ENCODE measurements at places on chromosomes 3 and 15.

DNA sequence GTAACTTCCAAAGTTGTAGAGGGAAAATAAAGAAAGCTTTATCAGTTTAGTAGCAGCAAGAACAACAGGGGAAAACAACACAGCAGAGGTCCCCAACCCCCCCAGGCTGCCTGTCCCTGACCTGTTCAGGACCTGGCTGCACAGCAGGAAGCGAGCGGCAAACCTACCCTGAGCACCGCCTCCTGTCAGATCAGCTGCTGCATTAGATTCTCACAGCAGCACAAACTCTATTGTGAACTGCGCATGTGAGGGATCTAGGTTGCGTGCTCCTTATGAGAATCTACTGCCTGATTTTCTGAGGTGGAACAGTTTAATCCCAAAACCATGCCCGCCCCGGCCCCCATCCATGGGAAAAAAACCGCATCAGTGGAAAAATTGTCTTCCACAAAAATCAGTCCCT lies 40.3 kb downstream of the USP50 start:
- DNase-seq: no peak

DNA sequence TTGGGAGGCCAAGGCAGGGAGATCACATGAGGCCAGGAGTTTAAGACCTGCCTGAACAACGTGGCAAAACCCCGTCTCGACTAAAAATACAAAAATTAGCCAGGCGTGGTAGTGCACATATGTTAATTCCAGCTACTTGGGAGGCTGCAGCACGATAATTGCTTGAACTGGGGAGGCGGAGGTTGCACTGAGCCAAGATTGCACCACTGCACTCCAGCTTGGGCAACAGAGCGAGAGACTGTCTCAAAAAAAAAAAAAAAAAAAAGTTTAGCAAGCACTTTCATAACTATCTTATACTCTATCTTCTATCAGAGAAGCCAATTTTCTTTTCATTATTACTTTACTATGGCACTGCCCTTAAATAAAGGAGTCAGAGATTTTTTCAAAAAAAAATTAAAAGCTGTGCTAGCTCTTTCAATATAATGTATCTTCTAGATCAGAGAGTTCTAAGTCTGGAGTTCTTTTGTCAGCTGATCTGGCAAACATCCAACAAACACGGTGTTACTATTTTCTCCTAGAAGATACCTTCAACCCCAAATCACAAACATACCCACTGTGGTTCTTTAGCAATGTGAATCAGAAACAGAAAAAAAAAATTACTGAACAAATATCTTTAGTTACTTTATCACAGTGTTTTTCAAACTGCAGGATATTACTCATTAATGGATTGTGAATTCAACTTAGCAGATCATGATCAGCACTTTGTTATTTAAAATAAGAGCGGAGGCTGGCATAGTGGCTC lies 3.0 kb downstream of the ZNF770 start:
- no peak for DNase-seq

DNA sequence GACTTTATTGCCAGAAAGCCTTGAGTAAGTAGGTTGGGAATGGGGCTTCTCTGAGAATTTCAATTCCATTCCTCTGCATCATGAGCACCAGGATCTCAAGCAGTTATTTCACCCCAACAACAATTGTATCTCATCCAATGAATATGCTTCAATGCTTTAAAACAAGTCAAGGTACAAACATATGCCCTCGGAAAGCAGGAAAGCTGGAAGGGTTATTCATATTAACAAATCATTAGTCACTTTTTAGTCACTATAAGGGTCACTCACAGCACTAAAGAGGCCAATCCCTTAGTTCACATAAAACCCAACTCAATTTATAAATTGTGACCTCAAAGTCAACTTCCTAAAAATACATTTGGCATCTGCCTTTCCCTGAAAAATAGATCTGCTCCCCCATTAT lies 16.2 kb downstream of the MB21D2 start:
- DNase-seq: no peak

GRCh38 chr3:123559040-123559861 lies 25.6 kb downstream of the HACD2 start:
- DNase-seq: no peak

GRCh38 chr3:105473521-105474223 lies 107.0 kb downstream of the ALCAM start:
- no peak for DNase-seq

DNA sequence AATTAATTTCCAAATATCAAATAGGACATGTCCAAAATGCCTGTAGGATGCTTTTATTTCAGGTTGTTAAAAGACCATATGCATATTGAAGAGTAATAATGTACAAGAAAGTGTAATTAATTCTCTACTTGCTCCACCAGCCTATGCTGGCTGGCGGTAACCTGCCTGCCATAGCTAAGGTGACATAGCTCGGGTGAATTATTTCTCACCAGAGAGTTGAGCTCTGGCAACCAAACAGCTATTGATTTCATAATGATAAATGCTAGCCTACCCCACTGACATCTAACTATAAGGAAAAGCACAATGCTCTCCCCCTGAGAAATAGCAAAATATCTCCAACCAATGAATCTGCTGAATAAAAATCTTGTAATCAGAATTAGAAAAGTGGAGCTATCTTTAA lies 48.9 kb downstream of the GADL1 start:
- DNase-seq: no peak

- DNase-seq: no peak
Observed at GRCh38 chr15:38070778-38071177, 136.3 kb downstream of the TMCO5A start.

DNA sequence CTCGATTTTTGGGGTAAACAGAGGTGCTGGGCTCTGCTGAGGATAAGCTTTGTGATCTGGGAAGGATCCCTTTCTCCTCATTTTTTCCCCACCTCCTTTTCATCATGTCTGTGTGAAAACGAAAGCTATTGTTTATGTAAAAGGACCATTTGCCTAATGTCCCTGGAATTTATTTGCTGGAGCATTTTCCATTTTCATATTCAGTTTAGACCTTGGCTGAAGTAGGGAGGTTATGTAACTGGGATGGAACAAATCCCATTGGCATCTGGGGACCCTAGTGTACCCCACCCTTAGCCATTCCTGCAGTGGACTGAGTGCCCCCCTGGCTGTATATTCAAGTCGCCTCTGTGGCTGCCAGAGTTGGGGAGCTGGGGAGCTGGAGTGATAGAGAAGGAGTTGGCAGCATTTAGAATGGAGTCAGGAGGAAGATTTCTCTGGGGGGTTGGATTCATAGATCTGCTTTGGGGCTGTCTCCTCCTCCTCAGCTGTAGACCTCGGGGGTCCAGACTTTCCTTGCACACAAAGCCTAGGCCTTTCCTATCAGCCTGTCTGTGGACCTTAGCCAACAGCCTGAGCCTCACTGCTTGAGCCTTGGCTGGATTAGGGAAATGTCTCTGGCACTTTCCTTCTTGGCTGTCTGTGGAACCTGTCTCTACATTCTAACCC lies 270.4 kb upstream of the CTDSPL start:
- DNase-seq: no peak

DNA sequence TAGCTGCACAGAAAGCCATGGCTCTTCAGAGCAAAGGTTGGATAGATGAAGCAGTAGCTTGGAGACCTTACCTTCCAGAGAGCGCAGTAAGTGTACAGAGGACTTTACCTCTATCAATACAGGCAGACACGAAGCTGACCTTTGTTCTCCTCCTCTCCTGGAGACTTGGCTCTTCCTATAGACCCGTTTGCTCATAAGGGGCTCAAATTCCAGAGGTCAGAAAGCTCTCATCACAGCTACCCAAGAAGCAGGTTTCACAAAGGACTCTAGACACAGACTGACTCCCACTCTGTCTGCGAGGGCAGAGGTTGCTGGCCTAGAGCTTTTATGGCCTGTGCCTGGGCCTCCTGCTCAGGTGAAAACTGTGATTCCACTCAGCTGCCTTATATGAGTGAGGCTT lies 35.4 kb upstream of the TOPAZ1 start:
- no peak for DNase-seq

DNA sequence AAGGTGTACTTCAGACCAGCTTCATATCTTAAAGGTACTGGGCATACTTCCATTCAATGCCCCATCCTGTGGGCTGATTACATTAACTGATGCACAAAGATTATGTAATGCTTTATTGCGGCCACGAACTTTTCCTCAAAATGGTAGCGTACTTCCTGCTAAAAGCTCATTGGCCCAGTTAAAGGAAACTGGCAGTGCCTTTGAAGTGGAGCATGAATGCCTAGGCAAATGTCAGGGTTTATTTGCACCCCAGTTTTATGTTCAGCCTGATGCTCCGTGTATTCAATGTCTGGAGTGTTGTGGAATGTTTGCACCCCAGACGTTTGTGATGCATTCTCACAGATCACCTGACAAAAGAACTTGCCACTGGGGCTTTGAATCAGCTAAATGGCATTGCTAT lies 3.4 kb downstream of the SKIL start:
- DNase-seq: no peak

GRCh38 chr3:73592154-73593144 lies 32.3 kb downstream of the PDZRN3 start:
- DNase-seq: no peak

DNA sequence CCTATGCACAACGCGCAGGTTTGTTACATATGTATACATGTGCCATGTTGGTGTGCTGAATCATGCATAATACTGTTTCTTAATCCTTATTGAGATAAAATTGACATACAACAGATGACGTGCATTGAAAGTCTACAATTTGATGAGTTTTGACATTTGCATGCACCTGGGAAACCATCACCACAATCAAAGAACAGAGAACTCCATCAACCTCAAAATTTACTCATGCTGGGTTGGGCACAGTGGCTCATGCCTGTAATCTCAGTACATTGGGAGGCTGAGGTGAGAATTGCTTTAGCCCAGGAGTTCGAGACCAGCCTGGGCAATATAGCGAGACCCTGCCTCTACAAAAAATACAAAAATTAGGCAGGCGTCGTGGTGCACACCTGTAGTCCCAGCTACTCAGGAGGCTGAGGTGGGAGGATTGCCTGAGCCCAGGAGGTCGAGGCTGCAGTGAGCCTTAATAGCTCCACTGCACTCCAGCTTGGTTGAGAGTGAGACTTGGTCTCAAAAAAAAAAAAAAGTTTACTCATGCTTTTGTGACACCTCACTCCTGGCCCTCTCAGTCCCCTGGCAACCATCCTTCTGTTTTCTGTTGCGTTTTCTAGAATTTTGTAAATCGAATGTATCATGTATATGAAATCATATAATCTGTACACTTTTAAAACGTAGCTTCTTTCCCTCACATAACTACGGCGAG lies 56.6 kb downstream of the BHLHE40 start:
- DNase-seq: no peak

DNA sequence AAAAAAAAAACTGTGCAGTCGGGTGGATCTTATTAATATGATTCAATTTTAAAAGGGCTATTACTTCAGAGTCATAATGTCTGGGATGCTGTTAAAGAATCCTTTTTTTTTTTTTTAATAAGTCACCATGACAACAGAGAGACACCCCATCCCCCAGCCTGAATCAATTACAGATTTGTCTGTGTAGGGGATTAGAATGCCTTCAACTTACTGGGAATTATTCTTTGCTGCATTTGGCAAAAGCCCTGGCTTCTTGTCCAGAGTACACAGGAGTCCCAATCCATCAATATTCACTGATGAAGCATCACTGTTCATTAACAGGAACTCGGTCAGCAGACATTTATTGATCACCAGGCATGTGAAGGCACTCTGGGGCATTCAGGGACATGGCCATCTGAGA lies 12.7 kb upstream of the PXYLP1 start:
- no peak for DNase-seq

GRCh38 chr3:126119976-126120375 lies 36.1 kb upstream of the SLC41A3 start:
- no peak for DNase-seq

DNA sequence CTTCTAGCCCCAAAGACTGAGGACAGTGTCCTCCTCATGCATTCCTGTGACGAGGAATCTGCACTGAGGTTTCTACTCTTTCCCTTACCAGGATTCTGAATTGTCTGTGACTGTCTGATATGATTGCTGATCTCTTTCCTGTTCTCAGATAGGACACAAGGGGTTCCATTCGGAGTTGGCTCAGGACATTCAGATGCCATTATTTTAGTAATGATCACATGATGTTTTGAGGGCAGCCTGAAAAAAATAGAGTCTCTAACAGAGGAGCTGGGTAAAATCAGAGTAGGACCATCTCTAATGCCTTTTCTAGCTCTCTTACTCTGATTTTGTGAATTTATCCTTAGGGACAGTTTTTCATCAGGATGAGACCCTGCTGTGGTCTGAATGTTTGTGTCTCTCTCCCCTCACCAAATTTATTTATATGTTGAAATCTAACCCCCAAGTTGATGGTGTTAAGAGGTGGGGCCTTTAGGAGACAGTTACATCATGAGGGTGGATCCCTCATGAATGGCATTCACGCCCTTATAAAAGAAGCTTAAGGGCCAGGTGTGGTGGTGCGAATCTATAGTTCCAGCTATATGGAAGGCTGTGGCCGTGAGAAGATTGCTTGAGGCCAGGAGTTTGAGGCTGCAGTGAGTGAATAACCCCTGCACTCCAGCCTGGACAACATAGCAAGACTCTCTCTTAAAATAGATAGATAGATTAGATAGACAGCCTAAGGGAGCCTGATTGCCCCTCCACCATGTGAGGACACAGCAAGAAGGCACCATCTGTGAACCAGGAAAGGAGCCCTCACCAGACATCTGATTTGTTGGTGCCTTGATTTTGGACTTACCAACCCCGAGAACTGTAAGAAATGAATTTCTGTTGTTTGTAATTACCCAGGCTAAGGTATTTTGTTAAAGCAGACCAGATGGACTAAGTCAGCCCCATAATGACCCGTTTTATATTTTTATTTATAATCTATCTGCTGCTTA lies 24.4 kb downstream of the FNDC3B start:
- no peak for DNase-seq

GRCh38 chr3:26624209-26624765 lies 1.7 kb downstream of the LRRC3B start:
- DNase-seq: no peak

GRCh38 chr15:44620081-44620480 lies 43.4 kb downstream of the SPG11 start:
- DNase-seq: no peak

DNA sequence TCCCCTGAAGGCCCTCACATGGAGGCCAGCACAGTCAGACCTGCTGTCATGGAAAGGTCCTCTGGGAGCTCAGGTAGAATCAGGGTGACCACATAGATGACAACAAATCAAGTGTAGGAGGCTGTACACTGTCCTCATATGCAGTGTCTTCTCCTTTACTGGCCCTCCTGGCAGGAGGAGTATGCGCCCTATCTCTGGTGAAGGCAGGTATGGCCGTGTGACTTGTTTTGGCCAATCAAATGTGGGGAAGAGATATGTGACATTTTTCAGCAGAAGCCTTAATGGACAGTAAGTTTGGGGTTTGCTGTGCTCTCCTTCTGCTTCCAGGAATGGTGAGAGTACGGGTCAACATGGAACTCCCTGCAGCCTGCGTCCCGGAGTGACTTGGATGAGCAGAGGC lies 69.9 kb downstream of the RHCG start:
- no peak for DNase-seq
